ENCODE measurements at places on chromosomes 5 and 9.
A peak's percentile ranks its signal among the peaks of the same experiment; 100 is the strongest.

- DNase-seq: no peak
Observed at GRCh38 chr5:43063721-43064171, 23.6 kb upstream of the ANXA2R start.

- DNase-seq: no peak
Observed at GRCh38 chr9:126698251-126698650, 84.5 kb downstream of the LMX1B start.

GRCh38 chr9:100106616-100107015 is 7.6 kb downstream of the INVS start:
- no peak for DNase-seq

DNA sequence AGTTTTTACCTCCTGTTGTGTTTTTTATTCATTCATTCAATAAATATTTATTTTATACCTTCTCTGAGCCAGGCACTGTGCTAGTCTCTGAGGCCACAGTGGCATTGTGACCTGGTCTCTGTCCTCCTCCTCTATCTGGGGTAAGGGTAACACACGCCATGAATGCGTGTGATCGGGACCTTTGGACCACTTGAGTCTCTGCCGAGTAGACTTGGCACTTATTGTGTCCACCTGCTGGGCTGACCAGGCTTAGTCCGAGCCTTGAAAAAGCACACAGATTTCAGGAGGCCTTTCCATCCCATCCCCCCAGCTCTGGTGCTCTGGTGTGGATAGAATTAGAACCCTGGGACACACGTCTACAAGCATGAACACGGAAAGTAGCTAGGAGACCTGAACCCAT is 58.7 kb downstream of the ERGIC1 start:
- no peak for DNase-seq

GRCh38 chr5:124701016-124701415 is 45.4 kb downstream of the ZNF608 start:
- DNase-seq: no peak

DNA sequence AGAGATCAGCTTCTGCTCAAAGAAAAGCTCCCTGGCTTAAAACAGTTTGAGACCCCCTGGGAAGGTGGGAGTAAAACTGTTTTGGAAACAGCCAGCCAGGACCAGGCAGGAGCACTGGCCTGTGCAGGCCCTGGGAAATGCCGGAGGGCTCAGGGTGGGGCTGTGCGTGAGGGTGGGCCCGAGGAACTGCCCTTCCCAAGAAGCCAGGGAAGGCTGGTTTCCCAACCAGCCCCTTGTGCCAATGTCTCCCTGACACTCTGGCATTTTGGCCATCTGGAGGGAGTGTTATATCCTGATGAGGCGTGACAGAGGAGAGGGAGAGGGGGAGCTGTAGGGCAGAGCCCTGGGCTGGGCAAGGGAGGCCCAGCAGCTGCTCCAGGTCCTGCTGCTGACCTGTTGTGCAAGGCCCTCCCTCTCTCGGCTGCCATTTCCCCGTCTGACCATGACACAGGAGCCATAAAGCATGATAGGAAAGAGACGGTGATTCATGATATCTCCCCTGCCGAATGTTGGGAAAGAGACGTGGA is 16.1 kb downstream of the OLFML2A start:
- DNase-seq: peak; percentile 57

DNA sequence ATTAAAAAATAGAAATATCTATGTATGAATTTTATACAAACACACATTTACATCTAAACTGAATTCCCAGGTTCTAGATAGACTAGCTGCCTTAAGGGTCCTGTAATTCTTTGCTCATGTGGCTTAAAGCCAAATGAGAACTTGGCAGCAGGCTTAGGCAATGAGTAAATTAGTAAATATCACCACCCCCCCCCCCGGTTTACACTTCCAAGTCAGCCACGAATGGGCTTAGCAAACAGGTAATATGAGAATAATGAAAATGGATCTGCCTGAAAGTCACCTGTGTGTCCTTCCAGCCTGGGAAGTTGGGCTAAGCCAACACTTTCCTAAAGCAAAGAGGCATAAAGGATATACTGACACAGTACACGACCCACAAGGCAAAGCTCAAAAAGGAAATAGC is 108.6 kb downstream of the KLHL3 start:
- DNase-seq: no peak

DNA sequence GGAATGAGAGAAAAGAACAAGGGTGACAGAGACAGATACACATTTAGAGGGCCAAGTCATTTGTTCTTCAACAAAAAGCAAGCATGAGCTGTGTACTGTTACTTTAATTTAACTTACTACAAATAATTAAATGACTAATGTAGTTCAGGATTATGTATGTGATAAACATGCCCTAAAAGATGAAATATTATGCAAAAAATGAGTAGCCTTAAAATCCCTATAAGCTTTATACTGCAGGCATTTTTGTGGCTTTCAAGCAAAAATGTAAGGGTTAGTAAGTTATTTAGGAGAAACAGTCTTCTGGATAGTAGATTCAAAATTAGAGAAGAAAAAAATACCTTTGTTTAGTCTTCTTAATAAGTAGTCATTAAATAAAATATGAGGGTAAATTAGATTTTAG is 431.2 kb downstream of the CSNK1G3 start:
- no peak for DNase-seq

Data from AG09309 (cell line).